Activated CD4-positive, alpha-beta T cell treated with anti-CD3 and anti-CD28 coated beads, Interleukin-2, amount 10 ng/mL, durations not matched to agents 24 days and 14 days (primary cell): ENCODE measurements at places on chromosomes 2 and 18. TPM values are rescaled to one million over a fixed set of nuclear protein-coding genes. Genes with fewer than 3 reads are reported as not detected.

The PAX8 gene
- total RNA-seq, result 0.45 and 0.77 TPM in 2 replicates

GRCh38 chr2:102273619-102274211 is 37.6 kb upstream of the IL1RL1 start:
- H3K27me3 ChIP-seq, result no peaks in the 10 kb centered on the region
- no peak overlapping the region for H3K4me3 ChIP-seq
- no peak overlapping the region for H3K27ac ChIP-seq

GRCh38 chr2:119385466-119385865 is 18.7 kb downstream of the DBI start:
- no peak for DNase-seq
- no peaks in the 10 kb centered on the region for H3K36me3 ChIP-seq
- peaks cover 7% of the 10 kb centered on the region for H3K27me3 ChIP-seq
- H3K4me1 ChIP-seq, result peaks cover 7% of the 10 kb centered on the region
- H3K4me3 ChIP-seq, result no peak overlapping the region
- H3K27ac ChIP-seq, result no peak overlapping the region

- H3K4me3 ChIP-seq, result peak overlapping the region; percentile 93
- H3K4me1 ChIP-seq, result peaks cover 52% of the 10 kb centered on the region
- peak overlapping the region; percentile 94 for H3K27ac ChIP-seq
- DNase-seq, result no peak
Measured at GRCh38 chr2:96540136-96540535, 3.6 kb downstream of the ARID5A start.

DNA sequence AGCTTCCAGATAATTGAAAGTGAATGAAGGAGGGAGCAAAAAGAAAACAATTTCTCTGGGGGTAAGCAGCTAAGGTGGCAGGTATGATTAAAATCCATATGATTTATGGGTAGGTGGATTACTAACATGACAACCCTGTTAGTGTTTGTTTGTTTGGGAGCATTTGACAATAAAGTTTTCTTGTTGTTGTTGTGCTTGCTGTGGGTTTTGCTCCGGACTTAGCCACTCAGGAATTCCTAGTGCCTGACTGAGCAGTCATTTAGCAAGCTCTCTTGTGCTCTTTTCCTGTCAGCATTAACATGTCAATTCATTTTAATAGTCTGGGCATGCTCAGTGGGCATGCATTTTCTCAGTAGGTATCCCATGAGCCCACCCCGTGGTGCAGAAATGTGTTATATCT is 674.8 kb upstream of the ZEB2 start:
- DNase-seq, result no peak
- no peaks in the 10 kb centered on the region for H3K4me1 ChIP-seq
- H3K27me3 ChIP-seq, result no peaks in the 10 kb centered on the region
- H3K4me3 ChIP-seq, result no peak overlapping the region
- no peaks in the 10 kb centered on the region for H3K36me3 ChIP-seq

- peaks cover 7% of the 10 kb centered on the region for H3K27me3 ChIP-seq
- DNase-seq, result peak; percentile 58
- H3K27ac ChIP-seq, result no peak overlapping the region
- H3K4me1 ChIP-seq, result no peaks in the 10 kb centered on the region
Measured at GRCh38 chr18:24600076-24600654, 139.7 kb downstream of the HRH4 start.

GRCh38 chr18:46555724-46556123 is 101.3 kb downstream of the LOXHD1 start:
- peaks cover 2% of the 10 kb centered on the region for H3K27me3 ChIP-seq
- H3K4me3 ChIP-seq, result no peak overlapping the region
- no peak overlapping the region for H3K27ac ChIP-seq
- H3K4me1 ChIP-seq, result no peaks in the 10 kb centered on the region
- peak; percentile 61 for DNase-seq
- no peaks in the 10 kb centered on the region for H3K36me3 ChIP-seq
